ENCODE measurements at places on chromosomes 2 and 18. TPM values are rescaled to one million over a fixed set of nuclear protein-coding genes. Genes with fewer than 3 reads are reported as not detected.

RNF144A gene
- 0.38 TPM for polyA plus RNA-seq

CFAP210 gene
- not detected for polyA plus RNA-seq

MSGN1 gene
- not detected for polyA plus RNA-seq

DSG3 gene
- polyA plus RNA-seq, result not detected

EFEMP1 gene
- not detected for polyA plus RNA-seq

RIT2 gene
- polyA plus RNA-seq, result not detected

EVA1A gene
- polyA plus RNA-seq, result not detected

MBP gene
- polyA plus RNA-seq, result 47.7 TPM

SATB2 gene
- 0.14 TPM for polyA plus RNA-seq

GRCh38 chr18:12652861-12653401 is 5.0 kb downstream of the SPIRE1 start:
- DNase-seq, result no peak

GRCh38 chr18:70068981-70069380 is 121.3 kb upstream of the CD226 start:
- DNase-seq, result no peak

DNA sequence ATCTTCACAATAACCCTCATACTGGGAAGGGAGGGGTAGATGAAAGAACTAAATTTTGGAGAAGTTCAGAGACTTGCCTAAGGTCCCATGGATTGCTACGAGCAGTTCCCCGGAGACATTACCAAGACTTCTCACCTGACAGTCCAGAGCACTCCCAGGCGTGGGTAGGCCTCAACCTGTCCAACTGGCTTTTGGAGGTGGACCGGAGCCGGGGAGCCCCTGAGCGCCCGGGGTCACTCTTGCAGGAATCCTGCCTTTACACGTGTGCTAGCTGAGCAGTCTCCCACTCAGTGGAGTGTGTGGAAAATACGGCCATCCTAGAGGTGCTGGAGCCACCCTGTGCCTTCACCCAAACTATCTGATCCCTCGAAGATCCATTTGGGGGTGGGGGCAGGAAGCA is 8.0 kb downstream of the POMC start:
- DNase-seq, result no peak

- DNase-seq, result peak; percentile 35
Observed at GRCh38 chr18:3447068-3447894, 2.7 kb upstream of the TGIF1 start.

DNA sequence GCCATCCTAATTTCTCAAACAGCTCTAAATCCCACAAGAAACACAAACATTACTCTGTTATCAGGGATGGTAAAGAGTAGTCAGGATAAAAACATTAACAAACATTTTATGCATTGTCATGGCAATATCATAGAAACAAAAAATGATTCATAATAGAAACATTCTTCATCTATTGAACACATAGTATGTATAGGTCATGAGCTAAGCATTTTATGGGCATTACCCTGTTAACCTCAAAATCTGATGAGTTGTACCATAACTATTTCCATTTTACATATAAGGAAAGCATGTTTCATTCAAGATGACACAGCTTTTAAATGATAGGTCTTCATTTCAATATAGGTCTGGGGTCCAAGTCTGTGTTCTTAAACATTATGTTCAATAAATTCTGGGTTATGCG is 344.9 kb downstream of the RND3 start:
- no peak for DNase-seq

GRCh38 chr18:36250827-36251226 is 46.7 kb upstream of the FHOD3 start:
- no peak for DNase-seq

DNA sequence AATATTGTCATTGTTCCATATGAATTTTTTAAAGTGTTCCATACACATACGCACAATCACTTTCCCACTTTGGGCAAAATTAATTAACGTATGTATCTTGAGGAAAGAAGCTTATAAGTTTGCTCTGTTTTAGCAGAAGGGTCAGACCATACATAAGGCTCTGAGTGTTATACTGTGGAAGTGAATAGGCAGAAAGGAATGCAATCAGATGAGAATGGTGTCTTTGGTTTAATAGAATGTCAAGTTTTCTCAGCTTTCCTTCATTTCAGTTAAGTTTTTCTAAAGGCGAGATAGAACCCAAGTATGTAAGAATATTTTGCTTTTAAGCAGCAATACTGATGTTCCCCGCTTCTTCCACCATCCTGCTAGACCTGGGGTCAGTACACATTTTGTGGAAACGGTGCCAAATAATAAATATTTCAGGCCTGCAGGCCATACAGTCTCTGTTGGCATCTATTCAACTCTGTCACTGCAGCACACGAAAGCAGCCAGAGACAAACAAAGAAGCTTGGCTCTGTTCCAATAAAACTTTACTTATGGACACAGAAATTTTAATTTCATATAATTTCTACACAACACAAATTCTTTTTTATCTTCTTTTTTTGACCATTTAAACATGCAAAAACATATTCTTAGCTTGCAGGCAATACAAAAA is 100.6 kb downstream of the UPP2 start:
- no peak for DNase-seq

DNA sequence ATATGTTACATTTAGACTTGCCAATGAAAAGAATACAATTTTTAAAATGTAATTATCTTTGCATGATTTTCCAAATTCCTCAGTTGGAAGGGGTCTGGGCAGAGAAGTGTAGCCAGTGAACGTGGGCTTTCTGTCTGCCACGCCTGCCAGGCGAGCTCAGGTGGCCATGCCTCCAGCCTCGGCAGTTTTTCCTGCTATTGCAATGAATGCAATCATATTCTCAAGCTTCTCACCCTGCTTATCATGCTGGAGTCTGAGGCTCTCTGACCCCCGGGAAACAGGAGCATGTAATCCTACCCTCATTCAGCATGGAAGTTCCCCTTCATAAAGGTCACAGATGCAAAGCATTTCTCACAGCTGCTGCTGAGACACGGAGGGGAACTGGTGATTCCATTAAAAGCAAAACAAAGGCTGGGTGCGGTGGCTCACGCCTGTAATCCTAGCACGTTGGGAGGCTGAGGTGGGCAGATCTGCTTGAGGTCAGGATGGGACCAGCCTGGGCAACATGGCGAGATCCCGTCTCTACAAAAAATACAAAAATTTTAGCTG is 154.8 kb downstream of the MBP start:
- no peak for DNase-seq

- no peak for DNase-seq
Observed at GRCh38 chr2:182132605-182133004, 147.0 kb downstream of the PPP1R1C start.

DNA sequence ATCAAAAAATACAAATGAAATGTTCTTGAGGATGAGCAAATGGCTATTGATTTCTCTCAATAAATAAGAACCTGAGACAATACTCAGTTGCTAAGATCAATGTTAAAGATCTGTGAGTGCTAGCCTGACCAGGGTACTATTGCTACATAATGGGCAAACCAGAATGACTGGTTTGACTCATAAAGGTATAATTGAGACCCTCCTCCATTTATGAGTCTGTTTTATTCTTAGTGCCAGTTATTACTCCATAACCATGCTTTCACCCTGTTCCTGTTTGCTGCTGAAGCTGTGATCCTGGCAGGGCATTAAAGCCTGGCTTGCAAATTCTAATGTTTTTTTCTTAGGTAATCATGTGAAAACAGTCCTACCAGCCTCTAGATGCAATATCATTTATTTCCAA is 56.6 kb upstream of the PPM1B start:
- DNase-seq, result peak; percentile 30

DNA sequence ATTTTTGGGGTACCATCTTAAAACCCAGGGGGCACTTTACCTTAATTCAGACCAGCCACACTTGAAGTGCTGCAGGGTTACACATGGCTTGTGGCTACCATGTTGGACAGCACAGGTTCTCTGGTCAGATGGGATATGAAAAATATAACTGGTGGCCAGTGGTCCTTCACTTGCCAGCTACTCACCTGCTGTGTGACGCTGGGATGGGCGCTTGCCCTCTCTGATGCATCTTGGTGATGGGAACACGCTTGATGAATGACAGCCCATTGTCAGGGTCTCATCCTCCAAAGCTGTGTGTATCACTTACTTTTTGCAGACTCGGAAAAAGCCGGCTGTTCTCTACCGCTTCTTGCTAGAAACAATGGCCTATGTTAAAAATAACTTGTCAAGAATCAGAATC is 22.5 kb downstream of the HJURP start:
- no peak for DNase-seq

GRCh38 chr2:21972586-21972985 is 848.8 kb downstream of the TDRD15 start:
- no peak for DNase-seq

DNA sequence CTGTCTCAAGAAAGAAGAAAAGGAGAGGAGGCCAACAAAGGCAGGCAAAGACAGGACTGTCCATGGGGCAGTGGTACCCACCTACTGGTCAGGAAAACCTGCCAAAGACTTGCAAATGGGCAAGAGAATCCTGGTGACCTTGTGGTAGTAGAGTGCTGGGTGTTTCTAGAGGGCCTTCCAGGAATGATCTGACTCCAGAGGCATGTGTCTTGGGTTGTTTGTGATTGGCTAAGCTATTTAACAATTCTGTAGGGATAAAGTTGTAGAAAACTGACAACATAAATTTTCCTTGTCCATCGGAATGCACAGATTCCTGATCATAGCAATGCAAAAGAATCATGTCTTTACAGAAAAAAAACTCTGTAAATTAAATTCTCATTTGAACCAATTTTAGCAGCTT is 68.5 kb upstream of the ZNF532 start:
- no peak for DNase-seq

GRCh38 chr18:75784390-75784789 is 356.9 kb upstream of the SMIM21 start:
- no peak for DNase-seq

DNA sequence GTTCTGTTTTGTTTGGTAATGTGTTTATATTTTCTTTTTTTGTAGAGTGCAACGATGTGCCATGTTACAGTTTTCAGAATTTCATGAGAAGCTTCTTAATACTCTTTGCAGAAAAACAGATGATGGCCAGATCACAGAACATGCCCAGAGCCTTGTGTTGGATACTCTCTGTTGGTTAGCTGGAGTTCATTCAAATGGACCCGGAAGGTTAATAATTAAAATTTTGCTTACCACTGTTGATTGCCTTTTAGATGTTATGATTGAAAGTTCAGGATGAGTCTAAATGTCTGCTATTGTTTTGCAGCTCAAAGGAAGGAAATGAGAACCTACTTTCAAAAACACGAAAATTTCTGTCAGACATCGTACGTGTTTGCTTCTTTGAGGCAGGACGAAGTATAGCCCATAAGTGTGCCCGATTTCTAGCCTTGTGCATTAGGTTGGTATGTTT is 85.2 kb downstream of the BIRC6 start:
- DNase-seq, result no peak

DNA sequence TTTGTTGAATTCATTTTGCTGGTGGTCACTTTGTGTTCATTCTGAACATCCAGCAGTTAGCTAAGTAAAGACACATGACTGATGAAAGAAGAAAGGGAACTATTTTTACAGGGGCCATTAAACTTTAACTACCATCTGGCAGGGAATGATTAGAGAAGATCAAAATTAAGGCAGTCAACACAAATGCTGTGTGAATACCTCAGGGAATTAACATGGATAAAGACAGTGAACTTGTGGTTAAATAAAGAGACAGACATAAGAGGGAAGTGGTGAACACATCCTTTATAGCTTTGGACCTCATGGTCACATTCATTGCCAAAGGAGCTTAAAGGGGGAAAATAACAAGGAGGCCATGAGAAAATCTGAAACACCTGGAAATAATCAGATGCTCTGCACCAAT is 52.6 kb upstream of the ATP5MC3 start:
- no peak for DNase-seq

GRCh38 chr2:25337891-25338290 is 3.8 kb downstream of the DNMT3A start:
- DNase-seq, result no peak

DNA sequence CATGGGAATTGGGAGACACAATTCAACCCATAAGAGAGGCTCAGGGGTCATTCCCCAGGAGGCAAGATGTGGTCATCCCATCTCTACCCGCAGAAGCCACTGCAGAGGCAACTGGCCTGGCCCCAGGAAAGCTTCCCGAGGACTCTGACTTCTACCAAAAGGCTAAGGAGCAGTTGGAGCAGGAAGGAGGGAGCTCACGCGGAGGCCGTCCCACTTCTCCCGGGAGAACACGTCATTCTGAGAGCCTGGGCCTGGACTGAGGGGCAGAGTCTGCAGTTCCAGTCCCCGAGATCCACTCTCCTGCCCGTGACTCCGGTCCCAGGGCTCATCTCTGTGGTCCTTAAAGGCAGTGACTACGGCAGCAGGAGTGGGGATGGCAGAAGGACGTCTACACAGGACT is 69.0 kb upstream of the TAF1B start:
- DNase-seq, result no peak

DNA sequence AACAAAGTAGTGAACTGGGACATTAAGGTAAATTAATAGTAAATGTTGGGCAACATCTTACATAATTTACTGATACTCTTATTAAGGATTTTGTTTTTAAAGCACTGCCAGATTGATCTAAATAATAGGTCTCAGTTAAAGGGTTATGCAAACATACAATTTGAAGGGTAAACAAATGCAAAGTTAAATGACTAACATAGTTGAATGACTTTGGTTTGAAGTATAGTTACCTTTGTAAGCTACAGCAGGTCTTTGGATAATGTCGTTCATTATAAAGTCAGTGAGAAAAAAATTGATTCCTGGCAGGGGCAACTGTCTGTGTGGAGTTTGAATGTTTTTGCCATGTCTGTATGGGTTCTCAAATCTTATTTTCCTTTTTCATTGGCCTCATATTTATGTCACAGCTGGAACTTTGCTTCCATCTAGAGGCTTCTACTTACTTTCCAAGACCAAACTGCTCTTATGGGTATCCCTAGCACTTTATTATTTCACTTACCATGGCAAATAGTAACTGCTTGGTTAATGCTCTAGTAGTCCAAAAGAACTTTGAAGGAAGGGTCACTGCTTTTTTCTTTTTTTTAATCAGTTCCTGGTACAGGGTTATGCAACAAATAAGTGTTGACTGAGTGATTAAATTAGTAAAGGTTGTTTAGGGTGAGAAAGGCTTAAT is 107.8 kb downstream of the NBEAL1 start:
- no peak for DNase-seq

DNA sequence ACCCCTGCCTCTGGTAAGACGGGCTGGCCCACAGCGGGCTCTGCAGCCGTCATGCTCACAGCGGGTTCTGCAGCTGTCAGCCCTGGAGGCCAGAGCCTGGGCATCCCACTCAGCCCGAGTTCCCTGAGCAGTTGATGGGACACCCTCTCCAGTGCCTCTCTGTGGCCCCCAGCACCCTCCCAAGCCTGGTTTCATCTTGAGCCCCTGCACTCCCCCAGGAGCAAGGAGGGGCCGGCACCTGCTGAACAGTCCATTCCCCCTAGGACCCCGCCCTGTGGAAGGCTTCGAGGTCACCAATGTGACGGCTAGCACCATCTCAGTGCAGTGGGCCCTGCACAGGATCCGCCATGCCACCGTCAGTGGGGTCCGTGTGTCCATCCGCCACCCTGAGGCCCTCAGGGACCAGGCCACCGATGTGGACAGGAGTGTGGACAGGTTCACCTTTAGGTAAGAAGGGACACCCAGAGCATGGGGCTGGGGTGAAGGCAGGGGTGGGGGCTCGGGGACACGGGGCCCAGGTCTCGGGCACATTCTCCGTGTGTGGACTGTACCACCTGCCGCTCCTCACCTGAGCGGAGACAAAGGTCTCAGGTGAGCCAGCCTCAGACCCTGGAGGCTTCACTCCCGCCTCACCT is 34.5 kb downstream of the MTERF4 start:
- DNase-seq, result peak; percentile 2

Data from CD14-positive monocyte (primary cell).